IMR-90 (cell line): ENCODE measurements at places on chromosomes 16 and 17.
A peak's percentile ranks its signal among the peaks of the same experiment; 100 is the strongest.

DNA sequence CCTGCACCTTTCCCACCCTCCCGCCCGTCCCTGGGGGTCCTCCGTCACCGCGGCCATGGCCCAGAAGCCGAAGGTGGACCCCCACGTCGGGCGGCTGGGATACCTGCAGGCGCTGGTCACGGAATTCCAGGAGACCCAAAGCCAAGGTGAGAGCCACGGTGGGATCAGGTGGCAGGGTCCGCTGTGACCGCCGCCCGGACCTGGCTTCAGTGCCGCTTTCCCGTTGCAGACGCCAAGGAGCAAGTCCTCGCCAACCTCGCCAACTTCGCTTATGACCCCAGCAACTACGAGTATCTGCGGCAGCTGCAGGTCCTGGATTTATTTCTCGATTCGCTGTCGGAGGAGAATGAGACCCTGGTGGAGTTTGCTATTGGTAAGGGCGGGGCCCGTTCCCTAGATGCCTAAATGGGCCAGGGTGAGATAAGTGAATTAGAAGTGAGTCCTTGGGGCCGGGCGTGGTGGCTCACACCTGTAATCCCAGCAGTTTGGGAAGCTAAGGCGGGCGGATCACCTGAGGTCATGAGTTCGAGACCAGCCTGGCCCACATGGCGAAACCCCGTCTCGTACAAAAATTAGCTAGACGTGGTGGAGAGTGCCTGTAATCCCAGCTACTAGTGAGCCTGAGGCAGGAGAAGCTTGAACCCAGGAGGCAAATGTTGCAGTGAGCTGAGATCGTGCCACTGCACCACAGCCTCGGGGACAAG, 617 bp downstream of the ARMC7 start:
- DNase-seq = no peak

DNA sequence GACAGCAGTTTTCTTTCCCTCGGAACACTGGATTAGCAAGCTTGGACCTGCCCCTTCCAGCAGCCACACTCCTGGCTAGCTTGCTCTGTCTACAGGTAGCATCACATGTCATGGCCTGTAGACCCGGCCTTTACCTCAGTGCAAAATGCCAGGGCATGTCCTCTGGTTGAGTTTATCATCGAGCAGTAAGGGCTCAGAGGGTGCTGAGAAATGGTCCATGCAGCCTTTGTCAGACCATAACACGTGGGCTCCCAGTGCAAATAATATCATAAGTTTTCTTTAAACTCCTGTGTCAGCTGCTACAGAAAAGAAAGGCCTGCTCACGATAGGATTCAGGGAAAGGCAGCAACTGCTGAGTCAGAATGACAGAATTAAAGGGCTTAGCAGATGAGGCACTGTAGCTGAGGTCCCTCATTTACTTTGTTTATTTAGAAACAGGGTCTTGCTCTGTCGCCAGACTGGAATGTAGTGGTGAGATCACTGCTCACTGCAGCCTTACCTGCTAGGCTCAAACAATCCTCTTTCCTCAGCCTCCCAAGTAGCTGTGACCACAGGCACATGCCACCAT, 8.0 kb upstream of the GNA13 start:
- peak; percentile 88 for DNase-seq

DNA sequence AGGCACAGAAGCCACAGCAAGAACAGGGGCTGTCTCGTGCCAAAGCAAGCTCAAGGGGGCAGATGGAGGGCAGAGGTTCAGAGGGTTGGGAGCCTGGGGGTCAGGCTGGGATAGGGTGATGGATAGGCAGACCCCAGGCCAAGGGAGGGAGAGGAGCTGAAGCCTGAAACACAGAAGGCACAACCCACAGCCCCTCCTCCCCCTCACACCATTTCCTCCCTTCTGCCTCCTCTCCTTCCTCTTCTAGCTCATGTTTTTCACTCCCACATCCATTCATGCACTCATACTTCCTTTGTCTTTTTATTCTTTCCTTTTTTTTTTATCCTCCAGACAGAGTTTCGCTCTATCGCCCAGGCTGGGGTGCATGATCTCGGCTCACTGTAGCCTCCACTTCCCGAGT, 61.1 kb downstream of the SOCS1 start:
- DNase-seq = no peak

- peak; percentile 57 for DNase-seq
Observed at GRCh38 chr16:25009822-25010221, 5.3 kb downstream of the ARHGAP17 start.

DNA sequence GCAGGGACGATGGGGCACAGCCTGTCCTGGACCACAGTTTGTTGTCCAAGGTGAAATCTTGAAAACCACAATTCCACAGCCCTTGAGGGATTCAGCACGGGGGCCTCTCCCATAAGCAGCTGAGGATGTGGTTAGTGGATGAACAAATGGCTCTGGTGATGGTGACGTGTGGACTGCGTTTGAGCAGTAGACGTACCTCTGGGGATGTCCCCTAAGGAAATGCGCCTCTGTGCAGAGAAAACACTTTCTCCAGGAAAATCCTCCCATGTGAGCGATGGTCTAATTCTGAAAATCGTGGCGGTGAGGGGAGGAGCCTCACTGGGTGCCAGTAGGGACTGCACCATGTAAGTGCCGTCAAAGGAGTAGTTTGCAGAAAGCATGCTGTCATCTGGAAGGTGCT, 2.7 kb upstream of the SEPTIN12 start:
- no peak for DNase-seq

DNA sequence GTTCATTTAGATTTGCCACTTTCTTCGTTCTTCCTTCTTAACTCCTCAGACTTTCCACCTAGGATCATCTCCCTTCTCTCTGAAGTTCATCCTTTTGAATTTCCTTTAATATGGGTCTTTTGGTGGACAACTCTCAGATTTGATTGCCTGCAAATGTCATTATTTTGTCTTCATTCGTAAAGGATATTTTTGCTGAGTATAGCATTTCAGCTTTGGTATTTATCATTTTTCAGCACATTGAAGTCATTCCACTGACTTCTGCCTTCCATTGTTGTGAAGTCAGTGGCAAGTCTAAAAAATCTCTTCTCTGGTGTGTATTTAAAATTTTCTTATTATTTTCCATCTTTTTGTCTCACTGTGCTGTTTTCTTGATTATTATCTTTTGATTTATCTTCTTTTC, 45.4 kb downstream of the GAN start:
- DNase-seq = no peak

- no peak for DNase-seq
Observed at GRCh38 chr17:5757314-5757907, 173.1 kb upstream of the NLRP1 start.

DNA sequence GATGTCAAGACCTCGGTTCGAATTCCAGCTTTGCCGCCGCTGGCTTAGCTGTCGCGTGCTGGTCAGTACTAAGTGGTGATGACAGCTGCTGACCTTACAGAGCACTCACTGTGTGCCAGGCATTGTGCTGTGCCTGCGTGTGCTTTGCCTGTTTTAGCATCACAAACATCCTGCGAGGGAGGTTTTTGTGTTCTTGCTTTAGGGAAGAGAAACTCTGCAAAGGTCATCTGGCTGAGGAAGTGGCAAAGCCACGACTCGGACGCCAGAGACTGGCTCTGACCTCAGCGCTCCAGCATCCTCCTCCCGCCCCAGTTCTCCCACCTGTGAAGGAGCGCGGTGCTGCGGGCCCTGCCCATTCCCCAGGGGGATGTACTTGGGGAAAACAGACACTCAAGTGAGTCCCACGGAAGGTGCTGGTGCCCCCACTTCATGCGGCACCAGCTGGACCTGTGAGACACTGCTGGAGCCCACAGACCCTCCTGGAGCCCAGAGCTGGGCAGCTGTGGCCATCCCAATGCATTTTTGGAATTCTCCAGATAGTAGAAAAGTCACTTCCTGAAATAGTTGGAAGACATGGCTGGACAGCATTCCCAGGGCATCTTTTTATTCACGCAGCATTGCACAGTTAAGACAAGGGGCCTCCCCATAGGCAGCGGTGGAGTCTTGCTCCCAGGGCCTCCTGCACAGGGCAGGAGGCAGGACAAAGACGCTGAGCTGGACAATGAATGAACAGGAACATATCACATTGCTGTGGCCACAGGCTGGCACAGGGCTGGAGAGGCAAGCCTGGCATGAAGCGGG, 20.0 kb upstream of the HERPUD1 start:
- peak; percentile 65 for DNase-seq

- DNase-seq = no peak
Observed at GRCh38 chr17:80372922-80373570, 41.9 kb upstream of the ENDOV start.

- no peak for DNase-seq
Observed at GRCh38 chr16:13390093-13390985, 488.9 kb downstream of the SHISA9 start.

GRCh38 chr16:14608604-14609003, 21.5 kb downstream of the PARN start:
- no peak for DNase-seq

GRCh38 chr17:77420095-77420803, 279.5 kb downstream of the SEC14L1 start:
- DNase-seq = no peak

DNA sequence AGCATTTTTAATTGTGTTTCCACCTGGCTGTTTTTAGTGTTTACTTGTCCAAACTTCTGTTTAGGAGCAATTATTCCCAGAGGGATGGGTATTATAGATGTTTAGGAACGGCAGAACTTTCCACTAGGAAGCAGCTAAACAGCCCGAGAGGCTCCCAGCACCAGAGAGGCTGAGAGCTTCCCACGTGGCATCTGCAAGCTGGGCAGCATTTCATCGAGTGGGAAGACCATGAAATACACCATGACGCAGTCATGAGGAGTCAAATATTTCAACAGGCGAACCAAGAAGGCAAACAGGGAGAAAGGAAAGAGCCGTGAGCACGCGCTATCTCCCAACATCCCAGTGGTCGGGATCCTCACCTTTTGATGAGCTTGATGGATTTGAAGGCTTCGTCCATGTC, 24.1 kb downstream of the TMEM204 start:
- no peak for DNase-seq

GRCh38 chr17:18257268-18257981, 1.1 kb downstream of the FLII start:
- no peak for DNase-seq

DNA sequence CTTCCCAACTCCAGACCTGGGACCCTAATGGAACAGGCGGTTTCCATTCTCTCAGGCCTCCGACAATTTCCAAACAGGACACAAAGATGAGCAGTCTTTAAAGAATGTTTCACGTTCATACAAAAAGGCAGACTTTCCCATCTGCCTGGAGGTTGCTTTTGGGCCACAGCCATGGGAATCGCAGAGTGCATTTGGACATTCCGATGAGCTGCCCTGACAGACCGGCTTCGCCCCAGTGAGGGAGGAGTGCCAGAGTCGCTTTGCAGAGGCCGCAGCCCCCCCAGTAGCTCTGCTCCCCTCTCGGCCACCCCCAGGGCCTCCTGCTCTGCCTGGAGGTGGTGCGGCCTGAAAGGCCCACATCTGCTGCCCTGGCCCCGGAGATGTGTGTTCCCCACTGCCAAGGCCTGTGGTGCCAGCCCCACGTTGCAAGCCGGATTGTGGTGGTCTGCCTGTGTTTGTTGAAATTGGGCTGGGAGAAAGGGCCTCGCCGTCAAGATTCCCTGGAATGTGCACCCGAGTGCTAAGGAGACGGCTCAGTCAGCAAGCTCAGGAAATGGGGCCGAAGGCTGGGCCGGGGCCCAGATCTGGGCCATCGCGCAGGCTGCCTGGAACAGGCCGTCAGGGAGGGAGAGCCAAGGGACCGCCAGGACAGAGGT, 89.8 kb downstream of the C16orf95 start:
- DNase-seq = peak; percentile 93

DNA sequence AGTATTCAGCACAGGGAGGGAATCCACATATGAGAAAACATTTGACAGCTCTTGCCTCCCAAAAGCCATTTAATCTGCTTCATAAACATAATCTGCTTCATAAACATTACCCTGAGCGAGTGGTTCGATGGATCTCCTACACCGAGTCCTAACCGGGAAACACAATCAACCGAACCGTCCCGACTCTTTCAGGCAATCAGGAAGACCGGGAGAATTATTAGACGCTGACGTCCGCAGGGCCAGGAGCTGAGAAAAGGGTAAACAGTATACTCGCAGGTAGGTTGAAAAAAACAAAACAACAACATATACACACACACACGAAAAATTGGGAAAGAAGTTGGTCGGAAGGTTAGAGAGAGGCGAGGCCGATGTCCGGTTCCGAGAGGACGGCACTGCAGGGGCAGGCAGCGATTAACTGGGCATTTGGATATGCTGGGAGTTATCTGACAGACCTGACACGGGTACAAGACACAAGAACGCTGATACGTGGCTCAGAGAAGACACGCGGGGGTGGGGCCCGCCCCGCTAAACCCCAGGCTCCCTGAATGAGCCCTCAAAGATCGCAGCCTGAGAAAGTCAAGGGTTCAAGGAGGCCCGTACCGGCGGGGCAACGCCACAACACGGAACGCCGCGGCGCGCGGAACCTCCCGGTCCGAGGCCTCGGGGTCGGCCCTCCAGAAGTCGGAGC, 585 bp downstream of the AP1G1 start:
- peak; percentile 21 for DNase-seq

DNA sequence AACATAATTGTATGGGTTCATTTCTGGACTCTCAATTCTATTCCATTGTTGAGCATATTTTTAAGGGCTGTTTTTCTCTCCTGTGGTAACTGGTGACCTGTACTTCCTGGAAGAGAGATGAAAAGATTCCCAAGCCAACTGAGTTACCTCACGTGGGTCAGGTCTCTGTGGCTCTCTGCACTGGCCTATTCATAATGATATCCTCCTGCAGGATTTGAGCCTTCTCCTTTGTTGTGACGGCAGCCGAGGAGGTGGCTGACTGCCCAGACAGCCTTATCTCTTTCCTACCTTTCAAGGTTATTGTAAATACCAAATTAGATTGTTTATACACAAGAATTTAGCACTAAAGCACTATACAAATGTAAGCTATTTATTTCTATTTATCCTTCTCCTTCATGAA, 2.7 kb upstream of the ACE start:
- no peak for DNase-seq

DNA sequence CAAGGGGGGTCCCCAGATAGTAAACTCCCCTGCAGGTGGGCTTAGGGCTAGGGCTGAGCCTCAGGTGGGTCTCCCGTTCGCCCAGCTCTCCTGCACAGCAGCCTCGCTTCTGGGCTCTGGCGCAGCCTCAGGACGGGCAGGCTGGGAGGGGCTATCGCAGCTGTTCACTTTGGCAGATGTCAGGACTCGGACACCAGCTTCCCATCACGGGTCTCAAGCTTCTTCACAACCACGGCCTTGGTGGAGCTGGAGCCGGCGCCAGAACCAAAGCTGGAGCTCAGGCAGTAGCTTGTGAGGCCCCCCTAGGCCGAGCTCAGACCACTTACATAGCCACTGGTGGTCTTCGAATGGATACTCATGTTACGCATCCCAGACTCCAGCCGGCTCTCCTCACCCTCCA, 26.0 kb downstream of the CLEC3A start:
- DNase-seq = no peak

DNA sequence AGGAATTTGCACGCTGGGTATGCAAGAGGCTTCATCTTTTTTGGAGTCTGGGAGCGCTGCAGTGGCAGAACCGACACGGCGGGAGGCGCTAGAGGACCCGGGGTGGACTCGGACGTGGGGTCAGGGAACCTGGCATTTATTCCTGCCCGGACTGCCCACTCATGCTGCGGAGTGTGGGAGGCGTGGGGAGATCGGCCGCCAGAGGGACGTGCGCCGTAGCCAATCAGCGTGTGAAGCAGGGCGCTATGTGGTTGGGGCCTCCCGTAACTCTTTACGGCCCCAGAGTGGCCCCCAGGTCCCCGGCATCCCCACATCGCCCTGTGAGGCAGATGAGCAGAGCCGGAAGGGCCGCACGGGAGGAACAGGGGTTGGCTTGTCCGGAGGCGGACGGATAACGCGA, 11.2 kb downstream of the FLYWCH2 start:
- DNase-seq = no peak

- DNase-seq = no peak
Observed at GRCh38 chr16:19936441-19936840, 51.8 kb upstream of the GPRC5B start.
